ENCODE measurements at places on chromosomes 2 and 18.

GRCh38 chr2:70104231-70105111 is 17.2 kb downstream of the PCBP1 start:
- DNase-seq, result peak; percentile 61

DNA sequence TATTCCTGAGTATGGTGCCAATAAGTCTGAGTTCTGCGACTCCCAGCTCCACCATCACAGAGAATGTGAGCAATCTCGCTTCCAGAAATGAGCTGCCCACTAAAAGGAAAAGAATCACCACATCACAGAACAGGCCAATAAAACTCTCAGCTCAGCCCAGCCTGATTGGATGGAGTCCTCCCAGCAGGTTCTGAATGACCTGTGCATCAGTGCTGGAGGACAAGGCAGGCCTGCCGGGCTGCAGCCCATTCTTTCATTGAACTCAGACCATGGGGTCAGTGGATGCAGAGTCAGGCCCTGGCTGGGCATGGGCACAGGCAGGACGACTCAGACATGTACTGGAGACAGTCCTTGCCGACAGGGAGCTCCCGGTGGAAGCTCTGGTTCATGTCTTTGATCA is 132.7 kb upstream of the REV1 start:
- no peak for DNase-seq

GRCh38 chr2:173898178-173898668 is 67.0 kb downstream of the SP3 start:
- DNase-seq, result no peak

DNA sequence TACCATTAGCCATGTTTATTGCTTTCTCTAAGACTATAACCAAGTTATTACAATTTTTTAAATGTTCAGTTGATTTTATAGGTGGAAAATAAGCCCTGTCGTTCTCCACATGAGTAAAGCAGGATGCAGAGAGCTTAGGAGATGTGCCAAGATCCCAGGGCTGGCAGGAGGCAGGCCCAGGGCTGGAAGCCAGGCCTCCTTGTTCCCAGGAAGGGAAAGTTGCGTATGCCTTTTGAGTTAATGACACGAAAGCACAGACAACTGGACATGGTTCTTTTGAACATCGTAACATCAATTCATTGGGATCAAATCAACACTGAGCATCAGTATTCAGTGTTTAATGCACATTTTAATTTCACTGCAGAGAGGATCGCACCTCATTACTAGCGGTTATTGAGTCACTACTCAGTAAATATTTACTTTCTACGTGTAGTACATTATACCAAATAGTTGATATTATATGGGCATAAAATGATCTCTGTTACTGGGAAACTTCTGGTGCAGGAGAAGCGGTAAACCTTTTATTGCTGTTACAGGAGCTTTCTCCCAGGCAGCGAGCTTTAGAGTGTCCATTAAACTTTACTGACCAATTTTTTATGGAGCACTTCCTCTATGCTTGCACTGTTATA is 60.0 kb downstream of the RNF144A start:
- no peak for DNase-seq

GRCh38 chr2:138079976-138080375 is 115.7 kb downstream of the HNMT start:
- DNase-seq, result no peak

GRCh38 chr2:177908182-177908581 is 164.4 kb downstream of the PDE11A start:
- DNase-seq, result no peak

- DNase-seq, result no peak
Observed at GRCh38 chr2:108243566-108243965, 3.8 kb downstream of the SULT1C3 start.
